ENCODE measurements at places on chromosomes 5 and 9.

- DNase-seq: no peak
Measured at GRCh38 chr9:124329206-124329792, 71.5 kb downstream of the NEK6 start.

GRCh38 chr5:58447226-58447625, 12.7 kb downstream of the PLK2 start:
- no peak for DNase-seq

- no peak for DNase-seq
Measured at GRCh38 chr9:120918931-120919842, 7.4 kb downstream of the TRAF1 start.

- DNase-seq: no peak
Measured at GRCh38 chr9:93596399-93596798, 20.0 kb downstream of the PHF2 start.

DNA sequence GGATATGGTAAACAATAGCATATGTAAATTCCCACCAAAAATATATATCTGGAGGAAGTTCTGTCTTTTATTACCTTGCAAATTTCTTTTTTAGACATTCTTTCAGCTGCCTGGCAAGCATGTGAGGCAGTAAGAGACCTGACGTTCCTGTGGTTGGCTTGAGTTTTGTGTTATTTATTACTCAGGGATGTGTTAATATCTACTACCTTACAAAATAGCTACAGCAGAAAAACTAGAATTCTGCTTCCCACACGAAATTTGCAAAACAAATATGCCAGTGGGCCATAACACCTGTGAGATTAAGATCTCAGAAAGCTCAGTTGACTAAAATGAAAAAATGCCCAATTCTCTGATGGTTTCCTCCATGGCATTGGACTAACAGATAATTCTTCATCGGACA, 274.2 kb downstream of the TMEM167A start:
- DNase-seq: no peak

- DNase-seq: no peak
Measured at GRCh38 chr5:172010278-172010677, 3.8 kb upstream of the FBXW11 start.

DNA sequence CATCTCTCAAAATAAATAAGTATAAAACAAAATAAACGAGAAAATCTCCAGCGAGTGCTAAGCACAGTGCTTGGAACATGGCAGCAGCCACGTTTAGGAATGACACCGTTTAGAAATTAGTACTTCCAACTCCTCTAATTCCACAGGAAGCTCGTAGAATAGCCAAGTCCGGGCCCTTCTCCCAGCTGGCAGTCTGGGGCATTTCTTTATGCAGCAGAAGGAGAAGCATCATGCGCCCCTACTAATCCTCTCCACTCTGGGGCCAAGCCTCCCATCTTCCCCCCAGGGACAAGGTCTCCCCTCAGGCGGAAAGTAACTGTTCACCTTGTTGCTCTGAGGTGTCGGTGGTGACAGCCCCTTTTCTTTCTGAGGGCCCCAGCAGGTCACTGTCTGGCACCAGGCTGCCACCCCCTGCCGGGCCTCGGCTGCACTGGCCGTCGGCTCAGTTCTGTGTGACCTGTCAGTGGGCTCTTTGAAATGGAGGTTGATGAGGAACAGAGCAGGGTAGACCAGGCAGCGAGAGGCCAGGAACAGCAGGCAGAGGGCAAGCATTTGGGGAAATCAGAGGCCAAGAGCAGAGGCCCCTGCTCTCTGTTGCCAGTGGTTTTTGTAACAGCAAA, 113.5 kb upstream of the WWC1 start:
- DNase-seq: no peak

GRCh38 chr5:6812800-6813731, 99.8 kb downstream of the TENT4A start:
- no peak for DNase-seq

GRCh38 chr9:111957856-111958631, 61.4 kb downstream of the UGCG start:
- peak; percentile 49 for DNase-seq

- no peak for DNase-seq
Measured at GRCh38 chr5:140642718-140643117, 3.5 kb downstream of the TMCO6 start.

GRCh38 chr9:72681283-72681630, 159.8 kb downstream of the TMC1 start:
- DNase-seq: no peak

All from NCI-H2171 (cell line).